CD8-positive, alpha-beta memory T cell (primary cell): ENCODE measurements at places on chromosomes 3 and 15.

DNA sequence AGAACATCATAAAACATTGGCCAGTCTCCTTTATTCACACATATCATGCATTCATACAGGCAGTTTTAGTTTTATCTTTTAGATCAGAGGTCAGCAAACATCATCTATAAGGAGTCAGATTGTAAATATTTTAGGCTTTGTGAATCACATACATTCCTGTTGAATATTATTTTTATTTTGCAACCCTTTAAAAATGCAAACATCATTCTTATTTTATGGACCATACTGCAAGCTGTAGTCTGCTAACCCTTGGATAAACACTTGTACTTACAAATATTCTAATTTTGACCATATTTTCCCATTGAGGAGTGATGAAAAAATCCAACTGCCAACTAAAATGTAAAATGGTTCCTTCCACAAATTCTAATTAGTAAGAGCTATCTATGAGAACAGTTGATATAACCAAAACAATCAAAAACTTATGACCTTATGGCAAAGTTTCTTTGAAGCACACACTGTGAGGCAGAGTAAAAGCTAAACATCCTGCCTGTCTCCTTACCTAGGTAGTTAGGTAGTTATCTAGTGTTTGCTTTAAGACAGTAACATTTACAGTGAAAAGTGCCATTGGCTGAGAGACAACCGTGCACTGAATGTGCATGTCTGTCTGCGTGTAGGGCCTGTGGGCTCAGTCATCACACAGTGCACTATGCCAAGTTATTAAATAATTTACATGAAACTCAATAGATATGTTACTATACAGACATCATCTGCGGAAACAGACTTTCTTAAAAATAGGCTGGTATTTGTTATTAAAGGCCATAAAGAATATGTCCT, 57.7 kb downstream of the PIK3R4 start:
- DNase-seq = no peak

DNA sequence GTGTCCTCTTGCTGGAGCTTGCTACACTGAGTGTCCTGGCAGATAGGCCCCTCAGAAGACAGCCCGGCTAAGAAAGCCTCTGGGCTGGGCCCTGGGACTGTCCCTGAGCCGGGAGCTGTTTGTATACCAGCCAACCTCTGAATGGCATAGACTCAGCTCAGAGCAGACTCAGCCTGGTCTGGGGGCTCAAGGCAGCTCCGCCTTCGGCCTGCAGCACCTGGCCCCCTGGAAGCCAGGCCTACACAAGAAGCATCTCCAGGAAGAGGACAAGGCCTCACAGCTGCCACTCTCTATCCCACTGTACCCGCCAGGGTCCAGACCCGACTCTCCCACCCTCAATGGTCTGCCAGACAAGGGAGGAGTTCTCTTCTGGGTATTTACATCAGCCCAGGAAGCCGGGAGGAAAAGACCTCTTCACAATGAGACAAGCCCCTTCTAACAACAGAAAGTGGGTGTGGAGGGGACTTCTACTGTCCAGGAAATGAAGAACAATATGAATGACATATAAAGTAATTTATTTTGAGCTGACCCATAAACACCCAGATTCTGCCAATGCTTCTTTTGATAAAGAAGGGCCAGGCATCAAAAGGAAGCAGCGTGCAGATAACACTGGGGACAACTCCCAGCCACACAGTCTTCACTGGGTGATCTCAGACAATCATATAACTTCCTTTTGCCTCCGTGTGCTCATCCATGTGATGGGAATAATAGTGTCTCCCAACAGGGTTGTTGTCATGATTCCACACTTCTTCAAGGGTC, 110.2 kb downstream of the TPRA1 start:
- no peak for DNase-seq

- DNase-seq = no peak
Observed at GRCh38 chr3:187288131-187288854, 3.2 kb downstream of the MASP1 start.

DNA sequence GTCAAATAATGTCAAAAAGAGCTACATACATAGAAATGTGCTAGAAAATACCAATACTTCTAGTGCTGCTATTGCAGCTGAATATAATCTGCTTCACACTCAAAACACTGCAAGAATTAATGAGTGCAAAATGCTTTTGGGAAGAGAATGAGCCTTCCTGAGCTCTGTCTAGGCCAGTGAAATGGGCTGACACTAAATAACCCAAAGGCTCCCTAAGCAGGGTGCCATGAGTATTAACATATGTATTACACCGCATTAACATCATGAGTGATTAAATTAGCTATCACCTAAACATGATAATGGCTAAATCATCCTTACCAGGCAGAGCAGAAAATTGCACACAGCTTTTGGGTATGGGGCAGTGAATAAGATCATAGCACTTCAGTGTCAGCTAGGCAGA, 806.3 kb upstream of the NECTIN3 start:
- DNase-seq = no peak

DNA sequence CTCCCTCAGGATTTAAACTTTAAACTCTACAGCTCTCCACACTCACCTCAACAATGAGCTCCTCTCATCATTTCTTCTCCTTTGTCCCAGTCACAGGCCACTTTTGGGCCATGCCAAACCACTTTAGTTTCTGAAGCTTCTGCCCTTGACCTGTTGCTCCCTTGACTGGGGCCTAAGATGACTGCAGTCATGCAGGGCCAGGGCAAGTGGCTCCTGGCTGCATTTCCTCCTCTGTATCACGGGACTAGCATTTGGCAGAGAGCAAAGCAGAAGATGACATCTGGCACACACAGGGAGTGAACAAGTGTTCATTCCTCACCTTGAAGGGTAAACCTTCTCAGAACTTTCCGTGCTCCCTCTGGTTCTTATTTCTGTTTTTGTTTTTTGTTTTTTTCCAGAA, 136.9 kb downstream of the PDE8A start:
- DNase-seq = no peak

DNA sequence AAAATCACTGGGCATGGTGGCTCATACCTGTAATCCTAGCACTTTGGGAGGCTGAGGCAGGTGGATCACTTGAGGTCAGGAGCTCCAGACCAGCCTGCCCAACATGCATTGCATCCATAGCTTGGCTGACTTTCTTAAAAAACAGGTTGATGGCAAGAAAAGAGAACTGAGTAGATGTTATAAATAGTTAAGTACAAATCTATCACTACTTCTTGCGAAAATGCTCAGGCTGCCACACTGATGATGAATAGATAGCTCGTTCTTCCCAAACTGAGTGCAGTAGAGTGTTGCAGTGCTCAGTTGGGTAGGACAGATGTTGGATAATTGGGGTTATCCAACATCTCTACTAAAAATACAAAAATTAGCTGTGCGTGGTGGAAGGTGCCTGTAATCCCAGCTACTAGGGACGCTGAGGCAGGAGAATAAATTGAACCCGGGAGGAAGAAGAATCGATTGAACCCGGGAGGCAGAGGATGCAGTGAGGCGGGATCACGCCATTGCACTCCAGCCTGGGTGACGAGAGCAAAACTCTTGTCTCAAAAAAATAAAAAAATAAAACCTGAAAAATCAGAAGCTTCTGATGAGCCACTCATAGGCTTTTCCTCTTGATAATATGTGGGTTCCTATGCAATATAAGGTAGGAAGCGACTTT, 1.2 kb downstream of the BTLA start:
- no peak for DNase-seq

DNA sequence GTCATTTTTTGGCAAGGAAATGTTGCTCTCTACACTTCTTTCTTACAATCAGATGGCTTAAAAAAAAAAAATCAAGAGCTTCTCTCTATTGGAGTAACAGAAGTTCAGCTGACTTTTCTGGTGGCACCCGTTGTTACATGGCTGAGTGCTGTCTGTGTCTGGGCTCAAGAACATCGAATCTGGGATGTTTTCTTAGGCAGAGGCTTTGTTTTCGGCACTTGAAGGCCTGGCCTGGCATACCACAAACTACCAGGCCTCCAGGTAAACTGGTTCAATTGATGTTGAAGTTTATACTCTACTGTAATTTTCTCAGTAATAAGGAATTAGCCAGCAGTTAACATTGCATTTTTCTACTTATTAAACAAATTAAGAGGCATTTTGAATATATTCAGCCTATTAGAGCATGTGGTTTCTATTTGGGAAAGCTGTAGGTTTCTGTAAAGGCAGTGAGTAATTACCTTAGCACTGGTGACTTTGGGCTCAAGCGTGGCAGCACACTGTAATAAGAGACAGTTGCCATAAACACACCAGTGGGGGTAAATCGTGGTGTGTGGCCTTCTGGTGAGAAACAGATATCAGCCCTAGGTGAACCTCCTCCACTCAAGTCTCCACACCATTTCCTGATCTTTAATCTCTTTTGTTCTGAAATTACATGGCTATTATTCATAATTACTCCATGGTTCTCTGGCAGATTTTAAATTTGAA, 544.7 kb downstream of the MECOM start:
- no peak for DNase-seq

DNA sequence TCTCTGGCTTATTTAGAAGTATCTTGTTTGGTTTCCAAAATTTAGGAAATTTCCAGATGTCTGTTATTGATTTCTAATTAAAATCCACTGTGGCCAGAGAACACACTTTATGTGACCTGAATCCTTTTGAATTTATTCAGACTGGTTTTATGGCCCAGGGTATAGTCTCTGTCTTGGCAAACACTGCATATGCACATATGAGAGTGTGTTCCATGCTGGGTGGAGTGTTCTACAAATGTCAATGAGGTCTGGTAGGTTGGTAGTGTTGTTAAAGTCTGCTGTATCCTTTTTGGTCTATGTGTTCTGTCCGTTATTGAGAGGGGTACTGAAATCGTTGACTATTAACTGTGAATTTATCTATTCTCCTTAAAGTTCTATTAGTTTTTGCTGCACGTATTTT, 30.2 kb downstream of the PGPEP1L start:
- no peak for DNase-seq

DNA sequence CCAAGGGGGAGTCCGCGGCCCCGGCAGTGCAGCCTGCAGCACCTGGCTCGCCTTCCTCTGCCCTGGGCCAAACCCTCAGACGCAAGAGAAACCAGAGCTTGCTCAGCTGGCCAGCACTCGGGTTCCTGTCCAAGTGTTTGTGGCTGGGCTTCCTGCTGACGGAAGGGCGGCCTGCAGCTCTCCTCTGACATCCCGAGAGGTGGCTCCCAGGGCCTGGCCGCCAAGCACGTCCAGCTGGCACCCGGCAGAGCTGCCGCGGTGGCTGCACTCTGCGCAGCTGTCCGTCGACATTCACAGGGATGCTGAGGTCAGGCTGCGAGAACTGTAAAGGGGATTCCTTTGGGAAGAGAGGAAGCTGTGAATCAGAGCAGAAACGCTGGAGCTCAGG, 85.6 kb downstream of the CPN2 start:
- DNase-seq = no peak

DNA sequence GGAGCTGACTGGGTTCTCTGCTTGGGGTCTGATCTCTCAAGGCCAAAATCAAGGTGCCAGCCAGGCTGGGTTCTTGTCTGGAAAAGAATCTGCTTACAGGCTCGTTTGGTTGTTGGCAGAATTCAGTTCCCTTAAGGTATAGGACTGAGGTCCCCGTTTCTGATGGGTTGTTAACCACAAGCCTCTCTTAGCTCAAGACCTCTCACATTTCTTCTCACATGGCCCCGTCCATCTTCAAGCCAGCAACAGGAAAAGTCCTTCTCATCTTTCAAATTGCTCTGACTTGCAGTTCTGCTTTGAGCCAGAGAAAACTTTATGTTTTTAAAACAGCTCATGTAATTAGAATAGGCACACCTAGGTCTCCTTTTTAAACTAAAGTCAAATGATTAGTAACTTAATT, 20.4 kb downstream of the UACA start:
- no peak for DNase-seq

DNA sequence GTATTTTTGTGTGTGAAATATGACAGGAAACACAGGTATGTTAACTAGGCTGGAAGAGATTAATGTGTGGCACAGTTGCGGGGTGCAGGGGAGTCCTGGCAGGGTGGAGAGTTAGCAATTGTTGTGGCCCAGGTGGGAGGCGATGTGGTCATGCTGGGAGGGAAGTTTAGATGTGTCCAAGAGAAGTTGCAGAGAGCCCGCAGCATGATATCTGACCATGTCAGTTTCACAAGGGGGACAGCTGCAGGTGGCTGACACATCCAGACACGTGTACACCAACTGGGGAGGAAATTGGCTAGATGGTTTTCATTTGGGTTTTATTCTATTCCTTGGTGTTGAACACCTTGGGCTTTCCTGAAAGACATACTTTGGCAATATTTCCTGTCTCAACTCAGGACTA, 172.8 kb upstream of the RGMA start:
- no peak for DNase-seq

- DNase-seq = no peak
Observed at GRCh38 chr15:42594095-42594494, 18.7 kb downstream of the STARD9 start.

DNA sequence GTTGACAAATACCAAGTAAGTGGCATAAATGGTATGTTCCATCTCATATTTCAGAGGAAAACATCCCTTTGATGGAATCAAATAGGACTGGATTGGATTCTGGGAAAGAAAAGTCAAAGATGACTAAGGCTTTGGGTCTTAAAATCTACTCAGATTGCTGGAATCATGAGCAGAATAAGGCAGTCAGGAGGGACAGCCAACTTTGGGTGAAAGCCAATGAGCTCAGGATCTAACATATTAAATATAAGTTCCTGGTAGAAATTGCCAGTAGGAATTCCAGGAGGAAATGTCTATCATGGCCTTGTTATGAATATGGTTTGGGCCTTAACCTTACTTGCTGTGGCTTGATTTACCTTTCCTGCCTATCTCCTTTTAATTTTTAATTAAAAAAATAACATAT, 55.3 kb downstream of the ISL2 start:
- no peak for DNase-seq

DNA sequence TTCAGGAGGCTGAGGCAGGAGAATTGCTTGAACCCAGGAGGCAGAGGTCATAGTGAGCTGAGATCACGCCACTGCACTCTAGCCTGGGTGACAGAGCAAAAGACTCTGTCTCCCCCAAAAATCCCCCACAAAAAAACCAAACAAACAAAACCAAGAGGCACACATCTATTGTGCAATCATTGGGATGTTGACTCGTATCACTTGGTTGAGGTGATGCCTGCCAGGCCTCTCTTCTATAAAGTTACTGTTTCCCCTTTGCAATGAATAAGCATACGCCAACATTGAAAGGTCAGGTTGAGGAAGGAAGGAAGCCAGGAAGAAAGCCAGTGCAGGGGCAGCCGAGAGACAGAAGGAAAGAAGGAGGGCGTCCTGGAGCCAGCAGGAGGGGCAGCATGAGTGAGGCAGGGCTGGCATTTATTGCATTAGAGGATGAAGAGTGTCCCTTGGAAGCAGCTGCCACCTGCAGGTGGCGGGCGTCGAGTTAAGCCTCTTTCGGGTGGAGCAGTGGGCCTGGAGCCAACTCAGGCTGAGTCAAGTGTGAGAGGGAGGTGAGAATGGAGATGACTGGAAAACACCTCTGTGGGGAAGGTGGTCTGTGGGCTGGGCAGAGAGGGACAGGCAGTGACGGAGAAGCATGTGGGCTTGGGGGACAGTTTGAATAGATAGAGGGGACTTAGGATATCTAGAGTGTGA, 8.3 kb upstream of the CSPG4 start:
- no peak for DNase-seq

DNA sequence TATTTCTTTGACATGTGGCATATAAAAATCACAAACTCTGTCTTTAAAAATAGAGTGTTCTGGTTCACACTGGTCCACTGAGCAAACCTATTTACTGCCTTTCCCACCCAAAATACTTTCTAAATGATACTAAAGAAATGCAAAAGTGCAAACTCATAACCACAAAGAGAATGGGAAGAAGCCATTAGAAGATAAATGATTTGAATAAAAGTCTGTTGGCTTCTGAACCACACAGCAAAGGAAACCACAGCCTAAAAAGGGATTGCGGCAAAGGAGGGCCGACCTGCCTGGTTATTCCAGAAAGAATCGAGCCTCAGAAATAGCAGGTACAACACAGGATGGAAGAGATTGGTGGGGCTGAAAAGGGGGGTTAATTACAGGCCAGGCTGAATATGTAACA, 599.5 kb downstream of the FHIT start:
- no peak for DNase-seq

GRCh38 chr3:136840252-136840651, 21.3 kb downstream of the SLC35G2 start:
- no peak for DNase-seq
